ENCODE measurements at places on chromosomes 5 and 9.

DNA sequence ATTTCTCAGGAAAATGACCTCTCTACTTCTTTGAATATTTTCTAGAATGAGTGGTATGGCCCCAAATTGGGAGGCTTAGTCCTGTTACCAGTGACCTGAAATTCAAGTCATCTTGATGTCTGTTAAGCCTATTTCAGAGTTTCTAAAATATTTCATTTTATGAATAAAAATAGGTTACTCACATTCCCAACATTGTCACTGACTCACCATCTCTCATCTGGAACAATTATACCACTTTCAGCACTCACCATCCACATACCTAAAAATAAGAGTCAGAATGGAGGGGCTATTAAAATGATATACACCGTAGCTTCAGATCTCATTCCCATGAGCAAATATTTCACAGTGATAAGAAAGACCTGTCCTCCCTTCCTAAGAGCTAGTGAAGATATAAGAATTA, 71.8 kb downstream of the KIAA1958 start:
- no peaks in the 10 kb centered on the region for H3K4me1 ChIP-seq
- no peaks in the 10 kb centered on the region for H3K36me3 ChIP-seq
- no peaks in the 10 kb centered on the region for H3K27me3 ChIP-seq
- H3K27ac ChIP-seq: no peak overlapping the region

DNA sequence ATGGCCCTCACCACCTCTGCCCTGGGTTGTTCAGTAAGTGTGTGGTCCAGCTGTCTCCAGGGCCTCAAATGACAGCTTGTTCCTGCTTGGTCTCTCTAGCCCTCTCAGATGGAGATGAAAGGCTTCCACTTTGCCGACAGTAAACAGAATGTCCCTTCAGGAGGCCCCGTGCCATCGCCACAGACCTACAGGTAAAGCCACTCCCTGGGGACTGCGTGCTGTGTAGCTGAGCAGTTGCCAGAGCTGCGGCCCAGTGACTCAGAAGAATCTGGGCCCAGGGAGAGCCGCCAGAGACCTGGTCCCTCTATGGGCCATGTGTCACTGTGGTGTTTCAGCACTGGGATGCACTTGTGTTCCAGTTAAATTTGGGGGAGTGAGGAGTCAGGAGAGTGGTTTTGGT, 10.6 kb upstream of the POMT1 start:
- no peak for DNase-seq
- H3K36me3 ChIP-seq: peaks cover 75% of the 10 kb centered on the region
- H3K4me3 ChIP-seq: no peak overlapping the region
- H3K27ac ChIP-seq: no peak overlapping the region

DNA sequence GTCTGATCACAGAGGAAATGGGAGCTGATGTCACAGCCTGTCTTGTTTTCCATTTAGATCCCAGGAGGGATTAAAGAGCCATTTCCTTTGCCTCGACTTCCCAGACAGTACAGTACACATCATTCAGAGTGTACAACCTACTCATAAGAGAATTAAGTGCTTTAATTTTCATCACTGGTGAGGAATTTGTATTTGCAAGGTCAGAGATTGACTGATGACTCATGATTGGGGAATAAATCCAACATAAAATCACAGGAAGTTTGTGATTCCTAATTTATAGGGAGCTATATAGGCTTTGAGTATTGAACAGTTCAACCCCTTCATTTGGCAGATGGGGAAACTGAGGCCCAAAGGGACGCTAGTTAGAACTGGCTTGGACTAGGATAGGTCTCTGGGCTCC, 4.1 kb upstream of the TOMM5 start:
- peaks cover 20% of the 10 kb centered on the region for H3K4me1 ChIP-seq
- DNase-seq: no peak

- no peak overlapping the region for H3K27ac ChIP-seq
- H3K4me3 ChIP-seq: no peak overlapping the region
- no peak for DNase-seq
- H3K27me3 ChIP-seq: no peaks in the 10 kb centered on the region
- no peaks in the 10 kb centered on the region for H3K36me3 ChIP-seq
Observed at GRCh38 chr9:26324786-26325443, 567.7 kb downstream of the CAAP1 start.
